ENCODE measurements at places on chromosomes 2 and 18.

DNA sequence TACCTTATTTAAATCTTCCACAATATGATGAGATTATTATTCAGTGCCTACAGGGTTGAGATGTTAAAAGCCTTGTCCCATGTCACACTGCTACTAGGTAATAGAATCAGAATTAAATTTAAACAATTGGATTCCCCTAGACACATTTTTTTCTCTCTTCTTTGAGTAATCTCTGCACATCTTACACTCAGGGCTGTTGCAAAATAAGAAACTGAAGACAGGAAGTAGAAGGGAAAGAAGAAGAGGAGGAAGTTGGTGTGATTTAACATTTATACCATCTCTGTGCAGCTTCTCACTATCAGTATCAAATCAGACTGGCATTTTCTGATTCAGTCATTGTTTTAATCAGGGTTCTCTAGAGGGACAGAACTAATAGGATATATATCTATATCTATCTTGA, 677.6 kb downstream of the IRS1 start:
- no peak for DNase-seq

GRCh38 chr2:21291426-21291825, 167.7 kb downstream of the TDRD15 start:
- DNase-seq: no peak

DNA sequence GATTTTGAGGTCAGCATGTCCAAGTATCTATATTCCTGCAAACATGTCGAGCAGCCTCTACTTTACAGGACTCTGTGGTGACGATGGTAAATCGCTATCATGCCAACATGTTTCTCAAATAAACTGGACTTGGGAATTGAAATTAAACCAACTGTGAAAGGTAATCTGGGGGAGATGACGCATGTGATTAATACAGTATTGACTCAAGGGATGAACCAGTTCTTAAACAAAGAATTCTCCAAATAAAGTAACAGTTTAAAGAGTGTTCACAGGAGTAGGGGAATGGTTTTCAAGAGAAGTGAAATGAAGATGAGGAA, 54.3 kb downstream of the THUMPD2 start:
- no peak for DNase-seq

GRCh38 chr2:219912491-219912921, 285.1 kb downstream of the SLC4A3 start:
- DNase-seq: no peak

DNA sequence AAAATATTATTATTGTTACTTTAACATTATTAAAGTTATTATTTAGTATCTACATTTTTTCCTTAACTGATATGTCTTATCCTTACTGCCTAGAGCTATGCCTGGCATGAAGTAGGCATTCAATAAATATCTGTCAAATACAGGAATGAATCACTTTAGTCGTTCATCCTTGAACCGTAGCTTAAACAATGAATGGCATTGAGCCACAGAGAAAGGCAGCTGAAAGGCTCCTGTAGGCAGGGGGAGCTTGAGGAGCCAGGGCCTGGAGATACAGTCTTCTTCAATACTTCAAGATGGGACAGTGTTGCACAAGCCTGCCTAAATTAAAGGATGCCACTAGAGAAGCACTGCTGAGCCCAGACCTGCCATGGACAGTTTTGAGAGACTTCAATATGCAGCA, 22.5 kb downstream of the CYRIA start:
- DNase-seq: no peak

- no peak for DNase-seq
Measured at GRCh38 chr2:147331790-147332419, 512.9 kb upstream of the ACVR2A start.

GRCh38 chr2:49278141-49278540, 123.8 kb upstream of the FSHR start:
- DNase-seq: no peak

- DNase-seq: no peak
Measured at GRCh38 chr2:106890606-106891005, 4.6 kb upstream of the ST6GAL2 start.

DNA sequence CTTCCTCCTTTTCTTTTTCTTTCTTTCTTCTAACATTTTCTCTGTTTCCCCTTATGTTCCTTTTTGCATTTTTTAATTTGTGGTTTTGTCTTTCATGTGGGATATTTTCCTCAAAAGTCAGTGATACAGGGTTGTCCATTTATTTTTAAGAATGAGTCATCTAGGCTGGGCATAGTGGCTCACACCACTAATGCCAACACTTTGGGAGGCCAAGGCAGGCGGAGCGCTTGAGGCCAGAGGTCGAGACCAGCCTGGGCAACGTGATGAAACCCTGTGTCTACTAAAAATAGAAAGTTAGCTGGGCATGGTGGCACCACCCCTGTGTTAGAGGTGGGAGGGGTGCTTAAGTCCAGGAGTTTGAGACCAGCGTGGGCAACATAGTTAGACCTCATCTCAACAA, 35.8 kb downstream of the KATNAL2 start:
- DNase-seq: no peak

- DNase-seq: no peak
Measured at GRCh38 chr18:77304268-77304667, 54.6 kb downstream of the GALR1 start.

DNA sequence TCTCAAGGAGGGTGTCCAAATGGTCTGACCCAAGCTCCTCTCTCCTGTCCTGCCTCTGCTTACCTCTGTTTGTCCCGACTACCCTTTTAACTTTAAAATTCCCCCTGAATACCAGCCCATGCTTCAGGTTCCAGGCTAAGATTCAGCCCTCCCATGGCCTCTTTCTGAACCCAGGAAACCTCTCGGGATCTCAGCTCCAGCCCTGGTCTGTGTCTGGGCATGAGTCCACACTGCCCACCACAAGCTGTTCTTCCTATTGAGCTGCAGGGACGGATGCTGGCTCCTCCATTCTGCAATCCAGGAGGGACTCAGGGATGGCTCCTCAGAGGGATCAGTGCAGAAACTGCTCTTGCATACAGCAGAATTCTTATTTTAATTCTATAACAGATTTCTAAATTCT, 78.9 kb downstream of the MYT1L start:
- no peak for DNase-seq
